Kidney tubule cell (primary cell): ENCODE measurements at places on chromosomes 5 and 9.

DNA sequence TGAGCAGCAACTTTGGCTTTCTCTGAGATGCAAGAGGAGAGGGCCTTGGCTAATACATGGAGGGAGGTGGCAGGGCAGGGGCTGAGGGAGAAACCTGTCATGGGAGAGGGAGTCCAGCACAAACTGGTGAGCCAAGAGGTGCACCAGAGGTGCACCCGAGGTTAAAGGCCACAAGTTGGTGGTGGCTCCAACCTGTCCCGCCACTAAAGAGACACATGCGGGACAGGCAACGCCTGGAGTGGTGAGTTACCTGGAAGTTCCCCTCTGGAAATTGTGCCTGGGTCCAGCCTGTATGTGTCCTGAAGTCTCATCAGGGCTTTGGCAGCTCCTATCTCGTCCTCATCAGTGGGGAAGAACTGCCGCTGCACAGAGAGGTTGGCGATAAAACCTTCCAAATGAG is 14.0 kb downstream of the P4HA2 start:
- no peak for DNase-seq

DNA sequence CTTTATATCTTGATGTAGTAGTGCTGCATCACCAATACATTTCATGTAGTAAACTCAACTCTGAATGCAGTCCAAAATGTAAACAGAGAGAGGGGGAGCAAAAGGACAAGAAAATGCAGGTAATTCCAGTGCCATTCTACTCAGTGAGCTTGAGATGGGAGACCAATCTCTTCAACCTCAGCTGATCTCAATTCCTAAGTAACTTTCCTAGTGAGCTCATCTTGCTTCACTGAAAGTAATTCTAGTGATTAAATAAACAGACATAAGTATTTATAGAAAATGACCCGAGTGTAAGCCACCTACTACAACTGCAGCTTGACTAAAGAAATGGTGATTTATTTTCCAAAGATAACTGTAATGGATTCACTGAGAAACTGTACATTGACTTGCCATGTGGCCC is 424.5 kb downstream of the DMRT2 start:
- DNase-seq = no peak

DNA sequence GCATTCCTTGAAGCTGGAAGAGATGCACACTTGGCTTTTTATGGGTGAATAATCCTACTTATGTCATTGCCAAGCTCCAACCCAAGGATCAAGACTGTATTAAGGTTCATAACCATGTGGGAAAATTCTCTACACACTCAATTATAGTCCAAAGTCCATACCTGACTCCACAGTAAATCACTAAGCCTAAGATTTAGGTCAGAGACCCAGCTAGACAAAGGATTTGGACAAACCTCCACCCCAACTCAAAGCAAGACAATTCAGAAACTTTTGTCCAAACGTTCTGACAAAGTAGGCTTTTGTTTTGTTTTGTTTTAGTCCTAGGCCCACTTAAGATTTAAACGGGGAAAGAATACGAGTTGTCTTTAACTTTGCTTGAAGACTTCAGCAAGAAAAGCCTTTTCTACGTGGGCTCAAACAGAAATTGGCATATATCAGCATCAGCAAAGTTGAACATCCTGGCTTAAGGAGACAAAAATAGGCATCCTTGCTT is 1.7 kb downstream of the MEGF9 start:
- peak; percentile 41 for DNase-seq

- DNase-seq = peak; percentile 53
Observed at GRCh38 chr9:4228606-4229005, 71.3 kb downstream of the GLIS3 start.

DNA sequence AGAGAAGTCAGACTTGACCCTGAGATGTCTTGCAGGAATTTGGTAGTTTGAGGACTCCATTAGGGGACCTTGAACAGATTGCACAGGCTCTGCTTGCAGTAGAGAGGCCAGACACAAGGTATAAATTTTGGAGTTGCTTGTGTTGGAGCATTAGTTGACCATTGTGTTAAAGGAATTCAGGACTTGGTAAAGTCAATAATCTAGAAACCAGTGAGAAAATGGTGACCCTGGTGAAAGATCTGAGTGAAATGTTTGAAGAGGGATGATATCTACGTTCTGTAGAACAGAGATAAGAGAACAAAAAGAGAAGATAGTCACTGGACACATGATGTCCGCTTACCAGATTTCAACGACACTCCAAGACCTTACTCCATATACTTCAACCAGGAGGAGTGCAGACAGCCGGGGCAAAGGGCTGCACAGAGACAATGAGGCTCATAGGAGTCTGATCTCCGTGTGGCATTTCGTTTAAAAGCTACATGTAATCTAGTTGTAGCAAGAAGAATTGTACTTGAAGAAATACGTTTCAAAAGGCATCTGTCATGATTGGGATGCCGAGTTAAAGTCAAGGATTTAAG is 13.2 kb downstream of the DNAJC25 start:
- DNase-seq = no peak

DNA sequence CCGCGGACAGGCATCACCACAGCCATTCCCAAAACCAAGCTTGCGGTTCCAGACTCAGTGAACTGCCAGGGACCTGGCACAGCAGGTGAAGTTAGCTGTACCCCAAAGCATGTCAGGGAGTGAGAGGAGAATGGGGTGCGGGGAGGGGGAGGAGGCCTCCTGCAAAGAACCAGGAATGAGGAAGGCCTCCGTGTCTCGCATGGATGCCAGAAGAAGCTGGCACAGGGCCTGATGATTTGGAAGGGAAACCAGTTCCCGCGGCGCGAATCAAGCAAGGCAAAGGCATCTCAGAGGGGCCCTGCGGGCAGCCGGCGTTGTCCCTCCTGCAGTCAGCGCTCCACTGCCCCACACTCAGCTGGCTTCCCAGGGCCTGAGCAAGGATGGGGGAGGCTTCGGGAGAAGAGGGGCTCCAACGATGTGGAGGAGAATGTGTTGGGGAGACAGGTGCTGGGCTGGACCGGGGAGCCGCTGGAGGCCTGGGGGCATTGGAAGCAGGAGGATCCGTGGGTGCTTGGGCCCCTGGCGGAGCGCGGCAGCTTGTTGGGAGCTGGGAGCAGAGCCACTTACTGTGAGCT is 14.6 kb downstream of the SLC9A3 start:
- DNase-seq = peak; percentile 40

DNA sequence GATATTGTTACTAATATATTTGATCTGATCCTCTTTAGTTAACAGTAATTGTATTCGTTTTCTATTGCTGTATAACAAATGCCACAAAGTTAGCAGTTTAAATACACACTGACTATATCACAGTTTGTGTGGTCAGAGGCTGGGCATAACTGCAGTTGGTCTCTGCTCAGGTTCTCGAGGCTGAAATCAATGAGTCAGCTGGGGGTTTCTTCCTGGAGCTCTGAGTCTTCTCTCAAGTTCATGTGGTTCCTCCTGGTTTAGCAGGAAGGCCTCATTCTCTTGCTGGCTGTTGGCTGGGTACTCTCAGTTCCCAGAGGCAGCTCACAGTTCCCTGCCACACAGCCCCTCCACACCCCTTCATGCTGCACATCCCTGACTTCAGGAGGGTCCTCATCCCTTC is 20.7 kb downstream of the COL23A1 start:
- DNase-seq = peak; percentile 43

DNA sequence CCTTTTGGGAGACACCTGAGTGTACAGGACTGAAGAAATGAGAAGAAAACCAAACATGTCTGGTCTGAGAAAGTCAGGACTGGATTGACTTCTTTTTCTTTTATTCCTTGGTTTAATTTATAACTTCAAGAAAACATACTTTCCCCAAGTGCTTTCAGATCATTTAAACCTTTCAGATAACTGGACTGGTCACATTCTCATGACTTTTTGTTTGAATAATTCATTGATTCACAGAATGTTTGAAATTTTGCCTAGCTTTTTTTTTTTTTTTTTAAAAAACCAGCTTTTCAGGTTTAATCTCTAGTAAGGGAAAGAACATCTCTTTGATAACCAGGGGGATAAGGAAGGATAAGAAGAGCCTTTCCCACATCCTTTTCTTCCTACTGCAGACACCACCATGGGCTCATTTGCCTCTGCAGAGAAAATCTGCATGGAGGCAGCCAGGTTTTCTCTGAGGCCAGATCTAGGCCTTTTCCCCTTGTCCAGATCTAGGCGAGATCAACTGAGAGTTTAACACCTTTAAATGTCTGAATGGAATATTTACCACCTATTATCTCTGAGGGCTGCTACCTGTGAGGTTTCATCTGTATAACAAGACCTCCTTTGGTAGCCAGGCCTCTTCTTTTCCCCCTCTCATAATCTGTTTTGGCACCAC is 45.0 kb upstream of the SLC28A3 start:
- DNase-seq = no peak

DNA sequence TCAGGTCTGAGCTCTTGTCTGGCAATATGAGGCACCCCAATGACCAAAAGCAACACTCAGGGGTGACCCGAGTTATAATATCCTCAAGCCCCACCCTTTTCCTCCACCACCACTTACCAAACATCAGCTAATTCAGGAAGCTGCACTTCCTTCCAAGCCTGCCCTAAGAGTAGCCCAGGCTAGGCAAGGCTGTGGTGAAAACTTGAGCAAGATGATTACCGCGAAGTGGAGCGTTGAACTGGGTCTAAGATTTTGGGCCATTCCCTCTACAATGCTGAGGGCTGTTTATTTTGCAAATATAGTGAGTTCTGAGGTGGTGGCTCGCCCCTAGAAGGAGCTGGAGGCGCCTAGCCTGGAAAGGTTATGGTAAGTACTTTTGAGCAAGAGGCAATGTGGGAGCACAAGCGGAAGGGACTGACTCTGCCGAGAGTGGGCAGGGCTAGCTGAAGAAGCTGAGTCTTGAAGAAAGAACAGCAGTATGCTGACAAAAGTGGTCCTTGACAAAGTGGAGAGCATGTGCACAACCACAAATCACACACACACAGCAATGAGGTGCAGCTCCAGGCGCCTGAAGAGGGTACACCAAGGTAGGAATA is at the start of gene HK3:
Gene HK3, minus strand, starts transcription at position 51 of the 596 bp plus-strand sequence. CDS start 3,187 bp downstream, outside the sequence.
- DNase-seq = no peak

DNA sequence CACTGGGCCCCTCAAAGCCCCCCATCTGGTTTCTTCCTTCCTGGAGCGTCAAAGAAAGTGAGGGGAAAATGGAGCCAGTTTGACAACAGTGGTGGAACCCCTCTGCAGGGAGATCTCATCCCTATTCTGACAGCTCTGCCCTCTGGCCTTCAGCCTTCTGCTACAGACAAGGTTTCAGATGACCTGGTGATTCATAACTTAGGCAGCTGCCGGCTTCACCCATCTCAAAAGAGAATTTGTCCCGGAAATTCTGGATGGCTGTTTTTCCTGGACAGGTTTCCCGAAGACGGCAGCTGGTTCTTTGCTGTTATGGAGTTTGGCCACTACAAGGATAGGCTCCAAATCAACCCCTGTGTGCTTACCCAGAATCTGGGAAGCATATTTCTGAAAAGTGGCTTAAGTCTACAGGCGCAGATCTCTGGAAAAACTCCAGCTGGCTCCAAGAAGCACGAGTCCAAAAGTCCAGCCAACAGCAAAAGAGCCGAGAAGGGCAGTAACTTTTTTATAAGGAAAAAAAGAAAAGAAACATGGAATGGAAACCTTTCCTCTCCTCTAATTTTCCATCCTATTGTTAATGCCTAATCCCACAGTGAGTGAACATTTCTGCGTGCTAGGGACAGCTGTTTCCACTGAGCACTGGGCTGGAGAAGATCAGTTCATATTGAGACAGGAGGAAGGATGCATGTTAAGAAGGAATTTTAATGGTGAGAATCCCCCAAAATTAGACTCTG is 54.5 kb downstream of the ZNF366 start:
- peak; percentile 75 for DNase-seq
